ENCODE measurements at places on chromosomes 7 and 10. TPM values are rescaled to one million over a fixed set of nuclear protein-coding genes. Genes with fewer than 3 reads are reported as not detected.

Gene VAX1
- polyA plus RNA-seq: not detected

Gene FHIP2A
- 10.5 TPM for polyA plus RNA-seq

GRCh38 chr7:131604841-131605279 is 48.4 kb upstream of the PODXL start:
- no peak overlapping the region for H3K27ac ChIP-seq
- H3K27me3 ChIP-seq: peaks cover 7% of the 10 kb centered on the region
- H3K4me3 ChIP-seq: no peak overlapping the region
- no peaks in the 10 kb centered on the region for H3K36me3 ChIP-seq

DNA sequence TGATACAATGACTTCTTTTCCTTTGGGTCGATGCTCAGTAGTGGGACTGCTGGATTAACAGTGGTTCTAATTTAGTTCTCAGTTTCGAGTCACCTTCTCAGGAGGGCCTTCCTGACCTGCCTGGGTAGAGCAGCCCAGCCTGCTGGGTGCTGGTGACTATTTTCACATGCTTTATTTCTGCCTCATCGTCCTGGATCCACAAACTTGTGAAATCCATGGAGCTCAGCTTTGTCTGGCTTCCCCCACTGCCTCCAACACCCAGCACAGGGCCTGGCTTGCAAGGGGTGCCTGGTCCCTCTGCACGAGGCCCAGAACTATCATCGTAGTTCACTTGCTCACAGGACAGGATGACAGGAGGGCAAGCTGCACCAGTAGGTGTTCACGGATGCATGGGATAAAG is 46.9 kb downstream of the SPOCK2 start:
- DNase-seq: no peak
- no peak overlapping the region for H3K27ac ChIP-seq
- H3K4me1 ChIP-seq: no peaks in the 10 kb centered on the region
- H3K27me3 ChIP-seq: no peaks in the 10 kb centered on the region
- H3K36me3 ChIP-seq: no peaks in the 10 kb centered on the region
- no peak overlapping the region for H3K4me3 ChIP-seq

DNA sequence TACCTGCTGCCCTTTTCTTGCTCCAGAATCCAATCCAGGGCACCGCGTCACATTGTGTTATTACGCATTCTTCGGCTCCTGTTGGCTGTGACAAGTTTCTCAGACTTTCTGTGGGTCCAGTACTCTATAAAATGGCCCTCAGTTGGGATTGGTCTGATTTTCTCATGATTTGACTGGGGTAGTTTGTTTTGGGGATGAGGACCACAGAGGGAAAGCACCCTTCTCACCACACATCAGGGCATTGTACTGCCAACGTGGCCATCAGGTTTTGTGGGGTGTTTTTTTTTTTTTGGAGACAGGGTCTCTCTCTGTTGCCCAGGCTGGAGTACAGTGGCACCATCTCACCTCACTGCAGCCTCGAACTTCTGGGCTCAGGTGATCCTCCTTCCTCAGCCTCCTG is 17.0 kb upstream of the ORAI2 start:
- H3K36me3 ChIP-seq: peaks cover 10% of the 10 kb centered on the region
- no peak overlapping the region for H3K27ac ChIP-seq

All from endothelial cell of umbilical vein (primary cell).